NCI-H526 treated with DMSO at 0.1 percent for 48 hours (cell line): ENCODE measurements at places on chromosomes 3 and 15.
A peak's percentile ranks its signal among the peaks of the same experiment; 100 is the strongest.

DNA sequence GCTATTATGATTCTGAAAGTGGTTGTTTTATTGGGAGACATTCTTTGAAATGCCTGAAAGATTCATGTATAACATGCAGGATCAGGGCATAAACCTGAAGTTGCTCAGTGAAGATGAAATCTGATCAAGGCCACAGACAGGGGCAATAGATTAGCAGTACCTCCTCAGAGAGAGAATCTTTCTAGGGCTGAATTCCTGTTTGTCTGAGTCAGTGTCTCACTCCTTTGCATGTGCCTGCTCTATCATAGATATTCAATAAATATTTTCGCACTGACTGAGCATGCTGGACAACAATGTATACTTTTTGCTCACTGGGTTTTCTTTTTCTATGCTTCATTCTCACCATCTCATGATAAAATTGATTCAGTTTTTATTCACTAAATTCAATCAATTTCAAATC is 49.8 kb upstream of the PFN2 start:
- no peak for DNase-seq

- DNase-seq = no peak
Observed at GRCh38 chr3:183064475-183064874, 34.8 kb downstream of the MCCC1 start.

DNA sequence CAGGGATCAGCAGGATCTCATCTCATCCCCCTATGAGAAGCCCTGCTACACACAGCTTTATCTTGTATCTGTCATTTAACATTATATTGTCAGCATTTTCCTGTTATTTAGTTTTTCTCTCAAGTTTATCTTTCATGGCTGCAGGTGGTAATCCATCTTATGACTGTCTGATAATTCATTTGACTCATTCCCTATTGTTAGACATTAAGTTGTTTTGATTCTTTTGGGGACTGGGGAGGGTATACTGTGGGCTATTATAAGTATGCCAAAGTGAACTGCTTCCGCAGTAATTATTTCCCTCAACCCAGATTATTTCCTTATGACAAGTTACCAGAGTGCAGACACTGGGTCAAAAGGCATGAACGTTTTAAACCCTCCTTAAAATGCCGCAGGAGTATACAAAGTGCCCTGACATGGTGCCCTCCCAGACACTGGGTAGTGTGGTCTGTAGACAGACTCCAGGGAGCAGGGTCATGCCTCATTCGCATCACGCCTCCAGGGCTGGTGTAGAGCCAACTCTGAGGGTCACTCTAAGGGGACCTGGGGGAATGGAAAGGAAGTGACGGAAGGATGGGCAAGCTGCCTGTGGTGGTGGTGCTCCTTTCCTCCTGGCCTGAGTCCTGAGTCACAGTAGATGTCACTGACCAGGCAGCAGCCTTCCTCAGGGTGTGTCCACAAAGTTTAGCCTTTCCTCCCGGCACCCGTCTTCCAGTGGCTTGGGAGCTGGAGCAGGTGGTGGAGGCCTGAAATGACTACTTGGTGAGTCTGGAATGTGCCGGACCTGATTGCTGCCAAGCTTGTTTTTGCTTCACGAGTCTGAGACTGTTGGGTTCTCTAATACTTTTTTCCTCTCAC is 11.6 kb downstream of the GPR160 start:
- no peak for DNase-seq

- DNase-seq = no peak
Observed at GRCh38 chr3:33578325-33579177, 138.3 kb upstream of the UBP1 start.

DNA sequence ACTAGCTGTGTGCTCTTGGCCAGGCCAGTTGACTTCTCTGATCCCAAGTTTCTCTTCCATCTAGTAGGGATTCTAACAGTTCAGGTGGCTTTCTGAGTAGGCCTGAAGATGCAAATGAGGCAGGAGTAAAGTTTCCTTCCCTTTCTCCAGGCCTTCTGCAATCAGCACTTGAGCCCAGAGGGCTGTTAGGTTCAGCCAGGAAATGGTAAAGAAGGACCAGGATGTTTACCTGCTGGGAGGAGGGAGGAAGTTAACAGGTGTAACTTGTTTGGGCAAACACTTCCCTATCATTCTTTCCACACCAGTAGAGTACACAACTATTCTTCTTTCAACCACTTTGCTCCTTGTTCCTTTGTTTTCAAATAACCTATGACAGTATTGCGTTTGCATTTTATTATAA is 13.3 kb upstream of the TNFSF10 start:
- DNase-seq = no peak

DNA sequence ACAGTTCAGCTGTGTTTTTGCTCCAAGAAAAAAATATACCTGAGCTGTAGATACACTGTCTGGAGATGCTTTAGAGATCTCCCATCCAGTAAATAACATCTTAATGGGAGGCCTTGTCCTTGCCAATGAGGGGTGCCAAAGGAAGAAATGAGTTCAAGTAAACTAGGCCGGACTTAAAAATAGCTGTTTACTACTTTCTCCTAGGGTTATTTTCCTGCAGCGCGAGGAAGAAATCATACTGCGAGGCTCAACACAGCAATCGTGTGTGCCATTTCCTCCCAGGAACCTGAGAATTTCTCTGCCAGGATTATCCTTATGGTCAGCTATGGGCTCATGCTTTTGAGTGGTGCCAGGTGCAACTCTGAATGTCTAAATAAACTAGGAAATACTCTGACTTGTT is 71.9 kb downstream of the CMTM8 start:
- DNase-seq = peak; percentile 55

DNA sequence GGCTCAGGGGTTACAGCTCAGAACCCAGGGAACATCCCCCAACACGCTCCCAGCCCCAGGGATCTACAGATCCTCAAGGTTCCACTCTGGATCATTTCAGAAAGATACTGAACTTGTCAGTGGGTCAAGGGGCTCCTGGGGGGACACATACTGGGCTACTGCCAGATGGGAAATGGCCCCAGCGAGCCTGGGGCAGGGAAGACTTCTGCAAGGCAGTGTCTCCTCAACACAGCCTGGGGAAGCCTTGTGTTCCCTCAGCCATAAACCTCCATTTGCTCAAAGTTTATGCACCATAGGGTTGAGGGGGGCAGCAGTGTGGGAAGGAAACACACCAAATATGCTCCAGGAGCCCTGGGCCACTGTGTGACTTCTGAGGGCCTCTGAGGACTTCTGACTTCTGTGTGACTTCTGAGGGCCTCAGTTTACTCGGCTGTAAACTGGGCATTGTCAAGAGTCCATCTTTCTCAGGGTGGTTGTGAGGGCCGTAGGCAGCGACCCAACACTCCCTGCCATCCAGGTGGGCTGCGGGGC is 58.4 kb downstream of the IQSEC1 start:
- no peak for DNase-seq

GRCh38 chr3:124859025-124859424 is 28.1 kb downstream of the ITGB5 start:
- no peak for DNase-seq

- no peak for DNase-seq
Observed at GRCh38 chr3:131658115-131658514, 155.3 kb upstream of the MRPL3 start.

DNA sequence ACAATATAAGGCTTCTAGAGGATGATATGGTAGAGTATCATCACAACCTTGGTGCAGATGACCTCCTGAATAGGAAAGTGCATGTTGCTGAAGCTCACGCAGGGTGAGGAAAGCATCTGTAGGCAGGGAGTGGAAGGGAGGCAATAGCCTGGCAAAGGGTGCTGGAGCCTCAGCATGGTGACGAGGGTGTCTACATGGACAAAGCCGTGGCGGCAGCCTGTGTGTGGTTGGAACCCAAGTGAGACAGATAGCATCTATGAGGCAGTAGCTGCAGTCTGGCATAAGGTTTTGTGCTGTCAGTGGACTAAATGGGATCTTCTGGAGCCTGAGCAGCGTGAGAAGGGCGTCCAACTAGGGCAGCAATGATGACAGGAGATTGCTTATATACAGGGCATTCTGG is 132.5 kb downstream of the DLG1 start:
- DNase-seq = no peak

DNA sequence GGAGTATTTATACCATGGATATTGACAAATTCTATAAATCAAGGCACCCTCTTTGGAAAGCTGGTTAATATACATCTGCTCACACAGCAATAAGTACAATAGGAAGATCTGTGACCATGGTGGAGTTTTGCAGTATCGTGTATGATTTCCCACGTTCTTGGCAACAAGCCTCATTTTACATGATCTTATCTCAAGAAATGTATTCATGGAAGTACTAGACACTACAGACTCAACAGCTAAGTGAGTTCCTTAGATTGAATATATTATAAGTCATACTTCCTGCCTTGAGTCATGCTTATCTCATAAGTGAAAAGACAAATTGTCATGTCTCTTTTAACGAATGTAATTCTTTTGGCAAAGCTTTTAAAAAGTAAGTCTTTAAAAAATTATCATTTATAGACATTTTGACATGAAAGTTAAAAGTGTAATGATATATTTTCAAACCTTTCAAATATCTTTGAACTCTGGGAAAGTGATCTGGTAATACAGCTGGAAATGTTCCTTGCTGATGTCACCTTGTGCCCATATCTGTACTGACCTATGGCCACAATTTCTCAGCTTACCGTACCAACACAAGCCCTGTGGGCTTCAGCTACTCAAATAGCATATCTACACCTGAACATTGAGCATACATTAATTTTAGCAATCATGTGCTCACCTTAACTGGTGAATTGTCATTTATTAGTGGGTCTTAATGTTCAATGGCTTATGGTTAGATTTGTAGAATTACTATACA is 130.3 kb upstream of the TMC3 start:
- no peak for DNase-seq

- DNase-seq = no peak
Observed at GRCh38 chr3:186098740-186099139, 10.1 kb downstream of the ETV5 start.

DNA sequence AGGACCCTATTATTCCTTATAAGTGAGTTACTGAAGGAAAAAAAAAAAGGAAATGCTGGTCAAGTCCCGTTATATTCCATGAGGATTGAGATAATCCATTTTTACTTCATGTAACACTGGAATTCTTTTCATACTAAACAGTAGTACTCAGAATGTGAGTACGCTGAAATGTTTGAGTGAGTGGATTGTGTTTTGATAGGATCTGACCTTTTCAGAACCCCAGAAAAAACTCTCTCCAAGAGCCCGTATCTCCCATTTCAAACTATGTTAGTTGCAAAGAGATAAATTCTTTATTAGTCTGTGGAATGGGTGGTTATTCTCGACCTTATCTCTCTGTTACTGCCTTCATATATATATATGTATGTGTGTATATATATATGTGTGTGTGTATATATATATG is 2.5 kb upstream of the LPP start:
- DNase-seq = no peak

GRCh38 chr3:138033202-138033691 is 23.3 kb downstream of the CLDN18 start:
- DNase-seq = no peak

- DNase-seq = no peak
Observed at GRCh38 chr3:188926111-188926510, 245.7 kb upstream of the TPRG1 start.

GRCh38 chr3:62954580-62954979 is 79.4 kb upstream of the CADPS start:
- no peak for DNase-seq

GRCh38 chr3:94811836-94812235 is 749.0 kb downstream of the NSUN3 start:
- DNase-seq = no peak

DNA sequence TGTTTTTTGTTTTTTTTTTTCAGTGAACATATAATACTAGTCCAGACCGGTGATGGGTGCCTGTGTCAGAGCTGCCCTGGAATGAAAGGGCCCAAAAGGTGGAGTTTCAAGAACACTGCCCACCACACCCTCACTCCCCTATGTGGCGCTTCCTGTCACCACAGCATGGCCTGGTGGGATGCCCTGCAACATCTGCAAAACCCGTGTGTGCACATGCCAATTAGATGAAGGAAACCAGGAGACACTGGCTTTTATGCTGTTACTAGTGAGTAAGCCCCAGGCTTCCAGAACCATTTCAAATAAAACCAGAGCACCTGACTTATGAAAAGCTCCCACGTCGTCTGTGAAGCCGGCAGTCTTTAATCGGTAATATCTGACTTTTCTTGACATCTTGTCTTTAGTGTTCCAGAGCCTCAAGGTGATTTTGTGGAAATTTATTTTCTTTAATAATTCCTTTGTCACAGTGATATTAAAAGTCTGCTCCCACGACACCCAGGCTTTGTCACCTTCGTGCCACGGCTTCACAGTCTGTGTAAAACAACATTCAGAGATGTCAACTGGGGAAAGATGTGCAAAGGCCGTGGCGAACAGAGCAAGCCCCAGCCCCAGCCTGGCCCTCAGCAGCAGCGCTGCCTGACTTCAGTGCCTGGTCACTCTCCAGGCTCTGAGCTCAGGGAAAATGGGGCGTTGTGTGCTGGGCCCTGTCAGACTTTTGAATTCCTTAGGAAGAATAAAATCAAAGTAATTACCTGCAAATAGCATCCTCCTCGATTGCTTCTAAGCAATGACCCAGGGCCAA is 6.4 kb downstream of the CFAP92 start:
- no peak for DNase-seq

GRCh38 chr3:62815981-62816380 is 59.2 kb downstream of the CADPS start:
- no peak for DNase-seq

DNA sequence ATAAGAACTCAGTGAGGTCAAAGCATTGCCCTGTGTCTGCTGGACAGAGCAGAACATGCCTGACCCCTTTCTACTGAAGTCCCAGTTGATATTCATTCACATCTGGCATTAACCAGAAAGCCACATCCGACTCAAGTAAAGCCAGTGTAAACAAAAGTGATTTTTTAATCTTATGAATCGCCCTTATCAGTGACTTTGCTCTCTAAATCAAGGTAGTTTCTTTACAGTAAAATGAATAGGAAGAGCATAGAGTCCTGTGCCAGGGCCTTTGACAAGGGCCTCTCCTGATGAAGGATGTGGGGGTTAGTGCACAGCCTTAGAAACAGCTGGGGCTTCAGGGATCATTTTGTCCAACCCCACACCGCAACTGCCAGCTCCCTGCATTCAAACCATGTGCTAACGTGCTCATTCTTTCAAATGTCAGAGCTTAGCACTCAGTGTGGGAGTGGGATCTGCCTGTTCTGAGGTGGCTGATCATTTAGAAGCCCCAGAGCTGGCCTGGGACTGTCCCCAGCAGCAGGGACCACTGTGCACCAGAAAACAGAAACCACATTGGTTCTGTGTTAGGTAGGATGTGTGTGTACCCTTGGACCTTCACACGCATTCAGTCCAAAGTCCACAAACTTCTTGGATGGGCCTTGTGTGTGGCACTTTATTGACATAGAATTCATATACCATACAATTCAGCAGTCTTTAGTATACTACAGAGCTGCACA is 55.3 kb downstream of the CCR4 start:
- no peak for DNase-seq
